ENCODE measurements at places on chromosomes 2 and 18.
A peak's percentile ranks its signal among the peaks of the same experiment; 100 is the strongest.

DNA sequence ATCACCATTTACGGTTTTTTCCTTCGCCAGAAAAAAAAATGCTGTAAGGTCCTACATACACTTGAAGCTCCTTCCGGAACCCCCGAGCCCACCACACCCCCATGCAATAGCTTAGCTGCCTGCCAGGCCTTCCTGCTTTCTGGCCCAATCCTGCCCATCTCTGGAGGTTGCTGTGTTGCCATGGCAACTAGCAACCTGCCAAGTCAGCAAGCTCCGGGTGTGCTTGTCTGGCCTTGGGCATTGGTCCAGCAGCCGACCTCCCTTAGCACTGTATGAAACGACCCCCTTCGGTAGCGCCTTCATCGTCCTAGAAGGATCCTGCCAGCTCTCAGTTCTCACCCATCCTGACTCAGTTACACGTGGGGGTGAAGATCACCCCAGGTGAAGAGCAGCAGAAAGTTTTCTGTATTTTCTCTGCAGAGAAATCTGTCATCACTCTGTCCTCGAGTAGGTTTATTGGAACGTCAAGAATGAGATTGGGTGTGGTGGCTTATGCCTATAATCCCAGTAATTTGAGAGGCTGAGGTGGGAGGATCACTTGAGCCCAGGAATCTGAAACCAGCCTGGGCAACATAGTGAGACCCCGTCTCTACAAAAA lies 47.4 kb upstream of the MTCL1 start:
- no peak for DNase-seq

- DNase-seq = no peak
These were observed 168.3 kb downstream of the NRP2 start for GRCh38 chr2:205850611-205851010.

- DNase-seq = no peak
These were observed 54.1 kb upstream of the HS6ST1 start for GRCh38 chr2:128372621-128373341.

DNA sequence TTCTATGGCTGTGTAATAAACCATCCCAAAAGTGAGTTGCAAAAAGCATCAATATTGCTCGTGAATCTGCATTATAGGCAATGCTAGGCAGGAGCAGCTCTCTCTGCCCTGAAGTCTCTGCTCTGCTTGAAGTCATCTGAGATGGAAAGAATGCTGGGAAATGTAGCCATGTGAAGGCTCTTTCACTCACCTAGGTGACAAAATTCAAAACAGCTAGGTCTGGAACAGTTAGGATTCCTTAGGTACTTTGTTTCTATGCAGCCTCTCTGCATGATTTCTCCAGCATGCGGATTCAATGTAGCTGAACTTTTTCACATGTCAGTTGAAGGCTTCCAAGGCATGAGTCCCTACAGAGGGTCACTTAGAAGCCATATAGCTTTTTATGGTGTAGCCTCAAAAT lies 1383.7 kb downstream of the LRP1B start:
- no peak for DNase-seq

GRCh38 chr18:3323900-3324299 lies 62.0 kb downstream of the MYL12B start:
- no peak for DNase-seq

DNA sequence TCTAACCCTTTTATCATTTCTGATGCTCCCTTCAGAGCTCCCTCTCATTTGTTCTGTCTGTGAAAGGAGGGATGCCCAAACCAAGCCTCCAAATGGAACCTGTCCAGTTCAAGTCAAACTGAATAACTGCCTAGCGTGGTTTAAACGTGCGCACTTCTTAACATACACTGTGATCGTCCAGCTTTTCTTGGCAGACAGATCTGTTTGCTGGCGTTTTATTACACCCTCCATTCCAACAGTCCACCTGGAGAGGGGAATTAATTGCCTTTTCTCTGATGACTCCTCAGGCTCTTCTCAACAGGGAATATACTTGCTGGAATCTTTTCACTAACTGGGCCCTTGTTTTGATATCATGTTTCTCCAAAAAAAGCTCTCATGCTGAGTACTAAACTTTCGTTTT lies 379.2 kb upstream of the POU3F3 start:
- DNase-seq = no peak

GRCh38 chr2:215888680-215889079 lies 124.7 kb downstream of the MREG start:
- DNase-seq = no peak

- no peak for DNase-seq
These were observed 70.2 kb upstream of the RAPH1 start for GRCh38 chr2:203605302-203605701.

GRCh38 chr18:60755134-60755533 lies 382.6 kb upstream of the MC4R start:
- DNase-seq = no peak

DNA sequence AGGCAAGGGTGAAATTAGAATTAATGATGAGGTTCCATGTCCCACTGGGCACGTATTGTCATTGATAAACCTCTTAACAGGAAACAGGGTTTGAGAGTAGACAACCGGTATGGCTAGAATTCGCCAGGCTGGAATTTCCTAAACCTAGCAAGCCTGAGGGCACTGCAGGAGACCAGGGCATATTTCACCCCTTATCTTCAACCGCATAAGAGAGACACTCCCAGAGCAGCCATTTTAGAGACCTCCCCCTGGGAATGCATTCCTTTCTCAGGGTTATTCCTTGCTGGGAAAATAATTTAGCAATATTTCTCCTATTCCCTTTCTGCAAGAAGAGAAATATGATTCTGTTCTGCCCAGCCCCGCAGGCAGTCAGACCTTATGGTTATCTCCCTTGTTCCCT lies 334.6 kb upstream of the LYPD1 start:
- no peak for DNase-seq

DNA sequence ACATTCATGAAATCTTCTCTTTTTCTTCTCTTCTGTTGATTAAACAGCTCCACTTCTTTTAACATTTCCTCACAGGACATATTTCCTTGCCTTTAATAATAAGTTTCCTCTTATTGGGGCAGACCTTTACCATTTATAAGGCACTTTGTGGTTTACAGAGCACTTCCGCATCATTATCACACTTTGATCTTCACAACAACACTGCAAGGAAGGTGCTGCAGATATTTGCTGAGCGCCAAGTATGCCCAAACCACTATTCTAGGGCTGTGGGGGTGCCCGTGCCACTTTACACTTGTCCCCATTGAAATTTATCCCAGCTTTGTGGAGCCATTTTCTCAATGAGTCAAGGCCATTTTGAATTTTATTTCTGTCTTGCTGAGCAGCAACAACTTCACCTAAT lies 246.6 kb downstream of the SS18 start:
- DNase-seq = no peak

DNA sequence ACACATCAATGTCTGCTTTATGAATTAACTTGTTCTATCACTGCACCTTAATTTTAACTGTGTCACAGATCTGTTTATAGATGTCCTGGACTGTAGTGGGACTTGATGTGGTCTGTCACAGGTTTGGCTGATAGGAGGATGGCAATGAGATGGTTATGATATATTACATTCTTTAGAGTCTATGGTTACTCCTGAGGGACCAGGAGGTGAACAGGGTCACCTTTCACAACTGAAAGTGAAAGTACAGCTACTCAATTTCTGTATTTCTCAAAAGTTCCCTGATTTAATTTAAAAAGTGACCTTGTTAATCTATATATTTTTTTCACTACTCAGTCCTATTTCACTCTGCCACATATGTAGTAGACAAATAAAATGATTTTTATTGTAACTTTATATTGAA lies 1284.1 kb upstream of the GYPC start:
- no peak for DNase-seq

- no peak for DNase-seq
These were observed 3.8 kb upstream of the GPR55 start for GRCh38 chr2:230928701-230929380.

- no peak for DNase-seq
These were observed 176.1 kb downstream of the PTPRM start for GRCh38 chr18:7743256-7743655.

- peak; percentile 6 for DNase-seq
These were observed 24.8 kb downstream of the DYNC1I2 start for GRCh38 chr2:171712051-171712450.

- DNase-seq = no peak
These were observed 51.9 kb downstream of the SLC14A2 start for GRCh38 chr18:45667056-45667736.

- DNase-seq = no peak
These were observed 1277.7 kb upstream of the CELF4 start for GRCh38 chr18:38843291-38843690.

GRCh38 chr2:102193074-102193473 lies 6.3 kb downstream of the IL1RL2 start:
- DNase-seq = no peak

DNA sequence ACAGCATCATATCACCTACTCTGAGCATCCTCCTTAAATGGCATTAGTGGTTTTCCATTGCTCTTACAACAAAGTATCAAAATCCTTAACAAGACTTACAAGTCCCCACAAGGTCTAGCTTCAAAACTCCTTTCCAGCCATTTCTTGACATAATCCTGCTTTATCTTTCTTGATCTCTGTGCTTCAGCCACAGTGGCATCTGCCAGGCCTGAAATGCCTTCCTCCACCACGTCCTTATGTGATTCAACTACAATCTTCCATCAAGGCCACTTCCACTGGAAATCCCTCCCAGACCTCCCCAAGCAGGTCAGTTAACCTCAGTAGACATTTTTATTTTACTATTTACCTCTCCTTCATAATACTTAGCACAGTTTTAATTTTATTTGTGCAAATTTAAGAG lies 83.8 kb upstream of the CCDC150 start:
- no peak for DNase-seq

DNA sequence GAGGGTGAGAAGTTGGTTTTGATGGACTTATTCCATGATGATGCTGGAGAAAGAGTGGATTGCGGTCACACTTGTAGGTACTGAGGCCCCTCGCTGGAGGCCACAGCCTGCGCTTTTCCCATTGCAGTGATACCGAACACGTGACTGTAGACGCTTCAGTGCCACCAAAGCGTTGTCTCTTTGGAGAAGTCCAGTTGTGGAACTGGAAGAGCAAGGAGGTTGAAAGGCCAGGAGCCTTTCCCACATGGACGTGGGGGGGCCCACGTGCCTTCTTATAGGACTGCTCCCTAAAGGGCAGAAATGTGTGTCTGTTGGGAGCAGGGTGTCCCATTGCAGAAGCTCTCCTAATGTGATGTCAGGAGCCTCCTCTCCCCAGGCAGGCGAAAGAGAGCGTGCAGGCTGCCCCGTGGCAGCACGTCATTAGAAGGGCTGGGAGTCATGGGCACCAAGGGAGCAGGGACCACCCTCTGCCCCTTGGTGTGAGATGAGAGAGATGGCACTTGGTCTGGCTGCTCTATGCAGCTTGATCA lies 31.5 kb downstream of the LPIN1 start:
- DNase-seq = no peak

- DNase-seq = no peak
These were observed 400.7 kb downstream of the NBAS start for GRCh38 chr2:15160201-15160991.

DNA sequence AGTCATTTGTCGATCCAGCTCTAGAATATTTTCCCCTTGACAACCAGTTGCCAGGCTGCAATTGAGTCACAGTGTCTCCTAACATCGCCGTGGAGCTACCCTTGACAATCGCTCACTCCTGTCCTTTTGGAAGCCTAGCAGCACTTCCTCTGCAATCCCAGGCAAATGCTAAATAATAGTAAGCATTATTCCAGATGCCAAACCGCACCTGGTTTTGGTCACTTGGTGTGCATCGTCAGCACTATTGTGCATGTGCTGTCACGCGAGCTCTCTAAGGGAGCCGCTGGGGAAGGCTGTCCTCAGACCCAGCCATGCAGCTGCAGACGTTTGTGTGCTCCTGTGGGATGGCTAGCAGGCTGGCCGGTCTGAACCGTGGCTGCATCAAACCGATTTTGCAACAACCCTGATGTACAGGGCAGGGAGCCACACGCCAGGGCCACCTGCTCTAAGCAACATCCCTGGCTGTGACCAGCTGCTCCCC lies 549.5 kb upstream of the ID2 start:
- peak; percentile 59 for DNase-seq

GRCh38 chr2:107588181-107588580 lies 238.5 kb upstream of the RGPD4 start:
- no peak for DNase-seq

DNA sequence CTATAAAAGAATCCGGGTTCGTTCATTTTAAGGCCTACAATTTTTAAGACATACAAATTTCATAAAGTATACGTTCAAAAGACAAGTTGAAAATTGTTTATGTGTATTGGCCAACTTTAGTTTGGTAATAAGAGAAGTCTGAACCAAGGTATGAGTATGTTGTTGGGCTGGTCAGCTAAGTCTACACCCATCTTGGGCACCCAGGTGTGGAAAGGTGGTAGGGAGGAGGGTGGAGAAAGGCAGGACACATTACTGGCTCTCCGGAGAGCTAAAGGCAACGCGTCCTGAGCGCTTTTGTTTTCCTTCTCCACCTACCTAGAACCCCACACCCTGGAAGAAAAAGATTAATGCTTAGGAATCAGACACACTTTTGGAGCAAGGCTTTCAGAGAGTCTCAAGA lies 899 bp upstream of the PELI1 start:
- no peak for DNase-seq

DNA sequence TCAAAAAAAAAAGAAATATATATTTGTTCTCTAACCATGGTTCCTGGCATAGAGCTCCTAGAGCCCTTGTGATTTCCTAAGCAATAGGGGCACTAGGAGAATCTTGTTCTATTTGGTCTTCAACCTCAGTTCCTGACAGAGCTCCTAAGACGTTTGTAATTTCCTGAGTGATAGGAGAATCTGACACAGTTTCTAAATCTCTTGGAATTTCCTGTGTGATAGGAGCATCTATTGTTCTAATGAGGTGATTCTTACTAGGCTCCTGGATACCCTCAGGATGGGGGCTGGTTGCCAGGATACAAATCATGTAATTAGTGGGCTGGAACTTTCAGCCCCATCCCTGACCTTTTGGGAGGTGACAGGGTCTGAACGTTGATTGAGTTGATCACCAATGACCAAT lies 245.8 kb downstream of the ZEB2 start:
- no peak for DNase-seq

GRCh38 chr2:21599417-21599816 lies 475.6 kb downstream of the TDRD15 start:
- no peak for DNase-seq

DNA sequence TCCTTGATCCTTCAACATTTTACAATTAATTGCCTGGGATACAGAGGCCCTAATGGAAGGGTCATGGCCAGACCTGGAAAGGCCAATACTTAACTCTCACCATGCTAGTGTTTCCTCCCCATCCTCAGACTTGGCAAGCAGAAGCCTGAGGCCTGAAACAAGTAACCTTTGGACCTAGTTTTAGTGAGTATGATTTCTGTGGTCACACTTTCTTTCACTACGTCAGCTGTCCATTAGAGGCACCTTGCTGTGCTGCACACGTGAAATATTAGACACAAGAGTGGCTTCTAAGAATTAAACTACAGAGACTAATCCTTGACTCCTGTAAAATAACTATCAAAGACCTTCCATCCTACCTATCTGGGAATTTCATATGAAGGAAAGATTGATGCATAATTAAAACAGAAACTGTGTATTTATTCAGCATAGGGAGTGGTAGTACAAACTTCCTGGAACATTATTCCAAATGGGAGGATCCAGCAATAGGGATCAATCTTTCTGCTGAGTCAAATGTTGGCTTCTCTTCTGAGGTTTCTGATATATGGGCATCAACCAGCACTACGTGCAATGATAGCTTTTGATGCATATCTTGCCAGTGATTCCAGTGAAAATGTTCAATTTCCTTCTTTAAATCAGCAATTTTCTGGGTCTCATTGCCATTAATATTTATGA lies 249.7 kb downstream of the IKZF2 start:
- DNase-seq = no peak

- DNase-seq = no peak
These were observed 26.9 kb downstream of the SDC1 start for GRCh38 chr2:20198001-20198400.

GRCh38 chr2:39020383-39020782 lies 100.5 kb downstream of the SOS1 start:
- no peak for DNase-seq

- no peak for DNase-seq
These were observed 14.1 kb downstream of the SLC66A3 start for GRCh38 chr2:11169333-11169732.

Measured in skin of body (tissue), 3 donors.